Esophagus muscularis mucosa (tissue), 4 donors: ENCODE measurements at places on chromosomes 6 and 20. TPM values are rescaled to one million over a fixed set of nuclear protein-coding genes. Genes with fewer than 3 reads are reported as not detected.

The GJA10 gene
- total RNA-seq: not detected

The COL10A1 gene
- total RNA-seq: not detected

The HAO1 gene
- total RNA-seq: not detected

The MOXD1 gene
- 32.2 TPM for total RNA-seq

DNA sequence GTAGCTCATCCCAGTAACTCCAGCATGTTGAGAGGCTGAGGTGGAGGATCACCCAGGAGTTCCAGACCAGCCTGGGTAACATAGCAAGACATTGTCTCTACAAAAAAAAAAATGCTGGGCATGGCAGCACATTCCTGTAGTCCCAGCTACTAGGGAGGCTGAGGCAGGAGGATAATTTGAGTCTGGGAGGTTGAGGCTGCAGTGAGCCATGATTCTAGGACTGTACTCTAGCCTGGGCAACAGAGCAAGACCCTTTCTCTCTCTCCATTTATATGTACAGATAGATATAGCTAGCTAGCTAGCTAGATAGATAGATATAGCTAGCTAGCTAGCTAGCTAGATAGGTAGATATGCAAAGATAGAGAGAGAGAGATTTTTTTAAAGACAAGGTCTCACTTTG is 20.4 kb downstream of the ILRUN start:
- DNase-seq: no peak

DNA sequence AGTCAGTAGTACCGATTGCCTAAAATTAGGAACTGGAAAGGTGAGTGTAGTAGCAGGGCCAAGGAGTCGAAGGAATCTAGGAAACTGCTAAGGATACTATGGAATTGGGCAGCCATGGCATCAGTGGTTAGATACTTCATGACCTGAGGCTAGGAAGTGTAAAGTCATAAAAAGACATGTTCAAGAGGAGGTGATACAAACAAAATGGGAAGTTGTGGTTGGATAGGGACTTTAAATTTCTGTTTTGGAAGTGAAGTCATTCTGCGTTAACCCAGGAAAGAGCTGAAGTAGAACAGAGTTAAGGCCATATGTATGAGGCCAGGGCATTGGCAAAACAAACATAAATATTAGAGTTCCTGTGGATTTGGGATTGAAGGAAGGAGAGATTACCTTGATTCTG is 88.6 kb upstream of the TMEM181 start:
- no peak for DNase-seq

- no peak for DNase-seq
Measured at GRCh38 chr6:168413856-168414255, 27.1 kb upstream of the SMOC2 start.

GRCh38 chr20:48612335-48612734 is 215.5 kb downstream of the PREX1 start:
- DNase-seq: no peak

DNA sequence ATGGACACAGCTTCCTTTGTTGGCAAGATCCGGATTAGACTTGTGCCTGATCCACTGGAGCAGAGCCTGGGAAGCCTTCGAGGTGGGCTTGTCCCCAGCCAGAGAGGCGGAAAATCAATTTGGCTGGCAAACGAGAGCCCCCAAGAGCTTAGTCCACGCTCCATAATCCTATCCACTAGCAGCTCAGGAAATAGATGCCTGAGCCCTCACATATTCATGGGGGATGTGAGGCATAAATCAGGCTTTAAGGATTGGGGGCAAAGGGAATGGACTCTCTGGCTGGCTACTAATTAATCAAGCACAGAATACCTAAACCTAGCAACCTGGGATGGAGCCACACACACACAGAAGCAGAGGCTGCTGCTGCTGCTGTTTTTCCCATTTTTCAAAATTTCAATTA is 137.9 kb downstream of the PKHD1 start:
- DNase-seq: peak; percentile 47

DNA sequence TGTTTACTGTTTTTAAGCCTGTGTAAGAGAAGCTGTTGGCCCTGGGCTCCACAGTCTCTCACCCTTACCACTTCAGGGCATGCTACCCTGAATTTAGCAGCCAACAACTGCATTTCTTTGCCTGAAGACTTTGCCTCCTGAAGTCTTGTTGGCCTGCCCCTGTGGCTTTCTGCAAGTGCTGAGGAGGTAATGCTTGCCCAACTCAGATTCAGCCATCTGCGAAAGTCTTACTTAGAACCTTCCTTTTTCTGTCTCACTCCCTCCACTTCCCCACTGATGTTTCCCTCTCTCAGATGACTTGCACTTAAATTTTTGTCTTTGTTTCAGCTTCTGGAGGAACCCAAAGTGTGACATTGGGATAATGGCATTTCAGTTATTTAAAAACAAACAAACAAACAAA is 11.8 kb upstream of the IBTK start:
- DNase-seq: no peak

DNA sequence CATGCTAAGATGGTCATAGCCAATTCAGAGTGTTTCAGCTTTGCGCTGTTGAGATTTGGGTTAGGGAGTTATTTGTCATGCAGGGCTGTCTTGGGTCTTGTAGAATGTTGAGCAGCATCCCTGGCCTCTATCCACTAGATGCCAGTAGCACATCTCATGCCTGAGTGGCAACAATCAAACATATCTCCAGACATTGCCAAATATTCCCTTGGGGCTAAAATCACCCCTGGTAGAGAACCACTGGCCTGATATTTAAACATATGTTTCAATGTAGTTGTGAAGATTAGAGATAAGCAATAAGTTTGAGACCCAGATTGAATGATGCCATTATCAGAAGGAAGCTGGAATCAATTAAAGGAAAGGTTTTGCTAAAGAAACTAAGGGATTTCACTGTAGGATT is 463.3 kb downstream of the DOK5 start:
- no peak for DNase-seq

The HLA-DMB gene
- 9.9 TPM for total RNA-seq

GRCh38 chr6:29709188-29709587 is 14.0 kb upstream of the HLA-F start:
- DNase-seq: no peak

- no peak for DNase-seq
Measured at GRCh38 chr6:166023273-166023989, 144.2 kb downstream of the TBXT start.

DNA sequence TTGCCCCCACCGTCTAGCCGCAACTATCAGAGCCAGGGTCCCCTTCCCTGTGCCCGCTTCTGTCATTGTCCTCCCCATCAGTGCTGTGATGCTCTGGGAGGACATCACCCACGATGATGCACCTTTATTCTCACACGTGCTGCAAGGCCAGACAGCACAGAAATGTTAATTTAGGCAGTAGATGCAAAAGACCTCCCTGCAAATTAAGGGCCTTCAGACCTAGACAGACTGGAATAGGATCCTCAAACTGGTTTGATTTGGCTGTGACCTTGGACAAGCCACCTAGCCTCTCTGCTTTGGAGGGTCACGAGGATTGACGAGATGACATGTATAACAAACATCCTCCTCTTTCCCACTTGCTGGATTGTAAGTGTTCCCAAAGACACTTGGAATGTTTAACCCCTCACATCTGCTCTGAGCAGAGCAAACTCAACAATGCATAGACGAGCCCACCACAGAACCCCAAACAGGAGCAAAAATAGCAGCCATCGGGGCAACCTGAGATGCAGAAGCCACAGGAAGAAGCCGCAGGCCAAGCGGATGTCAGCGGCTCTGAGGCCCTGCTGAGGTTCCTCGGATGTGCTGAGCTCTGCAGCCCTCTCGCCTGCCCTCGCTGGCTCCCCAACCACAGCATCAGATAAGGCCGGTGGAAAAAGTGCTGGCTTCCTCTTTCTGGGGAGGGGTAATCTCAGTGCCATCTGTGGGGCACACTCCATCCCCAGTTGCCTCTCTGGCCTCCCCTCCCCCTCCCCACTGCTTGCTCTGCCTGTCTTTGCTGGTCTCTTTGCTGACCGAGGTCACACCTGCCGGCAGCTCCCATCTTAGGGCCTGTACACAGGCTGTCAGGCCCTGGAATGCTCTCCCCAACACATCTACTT is 35.3 kb downstream of the TOX2 start:
- no peak for DNase-seq

- no peak for DNase-seq
Measured at GRCh38 chr6:92292067-92292466, 1127.3 kb downstream of the EPHA7 start.

DNA sequence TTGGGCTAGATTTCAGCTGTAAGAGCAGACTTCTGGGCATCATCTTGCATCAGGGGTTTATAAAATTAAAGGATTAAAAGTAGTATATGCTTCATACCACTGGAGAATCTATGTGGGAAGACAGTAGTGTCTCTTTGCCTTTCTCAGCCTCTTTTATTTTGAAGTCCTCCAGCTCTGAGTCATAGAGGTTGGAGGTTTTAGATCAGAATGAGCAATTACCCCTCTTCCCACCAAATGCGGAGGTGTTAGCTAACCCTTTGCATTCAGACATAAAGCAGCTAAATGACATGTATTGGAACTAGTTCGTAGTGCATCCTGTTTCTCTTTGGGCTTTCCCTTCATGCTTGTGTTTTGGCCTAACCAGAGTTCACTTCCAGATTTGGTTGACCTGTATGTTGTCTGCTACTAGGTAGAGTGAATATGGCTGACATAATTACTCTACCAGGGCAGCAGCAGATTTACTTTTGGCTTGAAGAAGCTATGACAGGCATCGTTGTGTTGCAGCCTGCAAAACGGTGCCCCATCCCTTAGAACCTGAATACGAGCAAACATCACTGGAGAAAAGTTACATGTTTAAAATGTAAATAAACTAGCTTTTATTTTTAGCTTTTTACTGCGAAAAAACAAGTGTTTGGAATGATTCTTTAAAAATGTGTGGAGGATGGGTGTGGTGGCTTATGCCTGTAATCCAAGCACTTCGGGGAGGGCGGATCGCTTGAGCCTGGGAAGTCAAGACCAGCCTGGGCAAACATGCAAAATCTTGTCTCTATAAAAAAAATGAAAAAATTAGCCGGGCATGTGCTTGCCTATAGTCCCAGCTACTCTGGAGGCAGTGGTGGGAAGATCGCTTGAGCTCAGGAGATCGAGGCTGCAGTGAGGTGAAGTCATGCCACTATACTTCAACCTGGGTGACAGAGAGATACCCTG is 82.2 kb downstream of the MYO6 start:
- DNase-seq: no peak

GRCh38 chr6:81613606-81614005 is 138.9 kb downstream of the TENT5A start:
- no peak for DNase-seq

GRCh38 chr6:43895656-43896328 is 125.8 kb downstream of the VEGFA start:
- no peak for DNase-seq

- no peak for DNase-seq
Measured at GRCh38 chr6:148800536-148800935, 53.7 kb downstream of the UST start.

GRCh38 chr6:24568683-24569082 is 73.9 kb downstream of the ALDH5A1 start:
- DNase-seq: no peak

DNA sequence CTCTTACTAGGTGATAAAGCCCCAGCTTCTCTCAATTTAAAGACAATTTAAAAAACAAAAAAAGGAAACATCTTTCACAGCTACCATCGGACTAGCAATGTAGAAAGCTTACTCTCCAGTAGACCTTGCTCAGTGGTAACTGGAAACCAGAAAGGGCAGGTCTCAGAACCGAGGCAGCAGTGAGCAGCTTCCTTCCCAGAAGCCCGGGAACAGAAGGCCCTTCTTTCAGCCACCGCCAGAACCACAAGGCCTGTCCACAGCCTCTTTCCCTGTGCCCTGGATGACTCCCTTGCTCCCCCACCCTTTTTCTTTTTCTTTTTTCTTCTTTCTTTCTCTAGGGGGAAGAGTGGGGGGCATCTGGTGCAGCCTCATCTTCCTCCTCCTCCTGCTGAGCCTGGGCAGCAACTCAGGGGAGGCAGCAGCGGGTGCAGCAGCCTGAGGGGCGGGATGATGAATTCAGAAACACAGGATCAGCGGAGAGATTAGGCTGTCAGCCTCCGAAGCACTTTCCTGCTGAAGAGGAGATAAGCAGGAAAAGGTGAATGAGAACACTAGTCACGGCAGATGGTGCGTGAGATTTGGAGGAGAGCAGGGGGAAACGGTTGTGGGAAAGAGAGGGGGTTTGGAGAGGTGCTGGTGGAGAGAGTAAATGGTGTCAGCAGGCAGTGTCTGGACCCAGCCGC is 158.5 kb downstream of the ID4 start:
- no peak for DNase-seq

The TTLL9 gene
- total RNA-seq: not detected

DNA sequence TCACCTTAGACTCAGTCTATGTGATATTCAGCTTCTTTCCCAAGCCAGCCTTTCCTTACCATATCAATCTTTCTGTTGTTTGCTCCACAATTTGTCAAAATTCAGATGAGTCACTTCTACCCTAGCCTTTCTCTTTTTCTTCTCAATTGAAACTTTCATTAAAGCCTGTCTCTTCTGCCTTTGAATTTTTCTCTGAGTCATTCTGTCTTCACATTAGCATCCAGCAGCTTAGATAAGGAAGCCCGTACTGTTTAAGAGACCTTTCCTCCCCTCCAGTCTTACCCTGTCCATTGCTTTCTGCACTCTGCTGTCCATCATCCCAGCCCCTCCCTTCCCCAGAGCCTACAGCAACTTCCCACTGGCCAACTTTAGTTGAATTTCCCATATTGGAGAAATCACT is 34.9 kb upstream of the RALGAPA2 start:
- no peak for DNase-seq

- DNase-seq: no peak
Measured at GRCh38 chr6:3228046-3228671, 706 bp upstream of the TUBB2B start.

GRCh38 chr20:49288784-49289696 is 11.2 kb upstream of the ZNFX1 start:
- DNase-seq: no peak

DNA sequence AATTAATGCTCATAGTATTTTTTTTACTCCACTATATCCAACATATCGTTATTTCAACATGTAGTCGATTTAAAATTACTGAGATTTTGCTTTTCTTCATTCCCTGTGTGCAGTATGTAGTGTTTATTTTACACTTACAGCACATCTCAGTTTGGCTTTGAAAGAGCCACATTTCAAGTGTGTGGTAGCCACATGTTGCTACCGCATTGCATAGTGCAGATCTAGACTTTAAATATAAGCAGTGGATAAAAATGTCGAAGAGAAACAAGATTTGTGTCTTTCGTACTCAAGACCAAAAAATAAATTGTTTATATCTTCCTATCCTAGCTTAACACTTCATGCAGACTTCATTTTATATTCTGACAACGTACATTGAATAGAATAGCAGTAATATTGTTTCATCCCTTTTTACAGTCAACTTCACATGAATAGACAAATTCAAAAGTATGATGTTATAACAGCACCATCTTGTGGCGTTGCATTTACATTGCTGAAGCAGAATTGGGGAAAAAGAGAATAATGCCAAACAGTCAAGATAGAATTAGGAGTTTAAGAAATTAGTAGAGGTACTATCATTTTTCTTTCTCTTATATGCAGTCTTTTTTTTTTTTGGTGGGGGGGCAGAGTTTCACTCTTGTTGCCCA is 29.9 kb downstream of the FBXO5 start:
- DNase-seq: no peak

The NFATC2 gene
- 11.6 TPM for total RNA-seq

DNA sequence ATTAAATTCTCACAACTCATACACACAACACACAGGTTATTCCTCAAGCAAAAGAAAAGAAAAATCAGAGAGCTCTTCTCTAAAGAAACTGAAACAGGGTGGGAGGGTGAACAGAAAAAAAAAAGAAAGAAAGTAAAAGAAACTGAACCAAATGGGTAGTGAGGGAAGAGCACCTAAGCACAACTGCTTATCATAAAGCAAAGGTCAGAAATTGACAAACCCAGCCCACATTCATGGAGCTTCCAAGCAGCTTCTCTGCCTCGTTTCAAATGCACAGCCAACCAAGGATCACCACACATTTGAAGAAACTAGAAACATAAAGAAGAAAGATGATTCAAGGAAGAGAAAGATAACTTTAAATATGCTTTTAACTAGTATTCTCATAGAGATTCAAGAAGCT is 90.5 kb downstream of the RNGTT start:
- DNase-seq: no peak
